ENCODE measurements at places on chromosomes 2 and 18.

GRCh38 chr2:69054431-69054830 is 41.5 kb downstream of the ANTXR1 start:
- DNase-seq = peak; percentile 10

DNA sequence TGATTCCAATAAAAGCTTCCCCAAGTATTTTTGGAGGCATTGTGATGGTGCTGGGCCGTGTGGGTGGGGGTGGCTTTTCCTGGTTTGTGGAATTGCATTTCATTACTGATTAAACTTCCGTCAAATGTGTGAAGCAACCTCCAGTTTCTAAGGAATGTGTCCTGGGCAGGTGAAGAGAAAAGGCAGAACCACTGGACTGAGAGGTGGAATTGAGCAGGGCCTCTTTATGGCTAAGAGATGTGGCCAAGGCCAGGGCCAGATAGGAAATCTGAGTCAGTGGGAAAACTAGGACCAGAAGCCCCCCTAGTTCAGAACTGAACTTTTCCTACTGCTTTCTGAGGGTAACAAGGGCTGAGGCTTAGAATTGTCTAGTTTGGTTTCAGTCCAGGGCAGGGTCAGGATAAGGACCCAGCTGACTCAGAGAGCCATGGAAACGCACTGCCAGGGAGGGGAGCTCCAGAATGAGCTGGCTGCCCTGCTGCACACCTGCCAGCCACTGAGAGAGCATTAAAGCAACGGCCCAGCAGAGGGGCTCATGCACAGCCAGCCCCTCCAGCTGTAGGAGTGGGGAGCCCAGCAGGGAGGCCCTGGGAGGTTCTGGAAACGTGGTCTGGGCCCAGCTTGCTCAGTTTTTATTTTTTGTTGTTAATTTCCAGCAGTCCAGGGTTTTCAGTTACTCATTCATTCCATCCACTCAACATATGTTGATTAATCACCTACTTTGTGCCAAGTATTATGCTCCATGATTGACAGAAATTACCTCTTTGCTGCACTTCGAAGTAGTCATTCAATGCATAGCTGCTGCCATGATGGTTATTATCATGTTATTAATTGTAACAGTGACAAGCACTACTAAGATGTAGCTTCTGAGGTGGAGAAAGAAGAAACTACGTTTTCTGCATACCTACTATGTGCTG is 156.1 kb downstream of the MSH2 start:
- no peak for DNase-seq

DNA sequence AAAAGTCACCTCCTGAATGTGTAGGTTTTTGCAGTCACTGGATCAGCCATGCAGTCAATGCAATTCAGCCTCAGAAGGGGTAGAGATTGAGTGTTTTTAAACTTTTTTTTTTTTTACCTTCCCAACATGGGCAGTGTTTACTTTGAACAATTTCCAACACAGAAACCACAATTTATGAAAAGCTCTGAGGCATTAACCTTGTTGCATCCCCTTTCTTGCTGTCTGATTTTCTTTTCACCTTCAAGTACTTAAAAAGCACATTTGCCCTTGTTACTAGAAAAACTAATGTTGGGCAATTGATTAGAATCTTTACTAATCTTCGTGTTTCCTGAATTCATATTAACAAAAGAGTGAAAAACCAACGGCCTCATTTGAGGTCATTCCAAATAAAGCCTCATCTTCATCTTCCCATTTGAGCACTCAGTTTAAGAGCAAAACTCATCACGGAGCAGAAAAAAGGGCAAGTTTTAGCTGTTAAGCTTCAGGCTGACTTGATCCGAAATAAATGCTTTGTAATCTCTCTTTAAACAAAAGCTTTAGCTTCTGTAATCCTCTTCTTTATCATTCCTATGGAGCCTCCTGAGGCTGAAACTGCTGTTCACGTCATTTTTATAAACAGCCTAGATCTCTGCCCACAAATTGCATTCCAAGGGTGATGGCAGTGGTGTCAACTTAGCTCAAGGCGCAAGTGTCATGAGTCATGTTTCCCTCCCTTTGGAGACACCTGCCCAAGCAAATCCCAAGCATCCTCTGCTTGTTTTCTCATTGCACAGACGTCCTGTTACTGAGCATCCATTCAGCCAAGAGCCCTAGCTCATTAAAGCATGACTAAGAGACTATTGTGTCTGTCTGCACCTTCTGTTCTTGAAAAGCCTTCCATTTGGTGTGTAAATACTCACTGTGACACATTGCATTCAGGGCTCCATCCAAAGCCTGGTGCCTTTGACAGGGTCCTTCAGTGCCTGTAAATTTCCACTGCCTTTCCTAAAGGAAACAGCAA is 107.7 kb downstream of the HNMT start:
- DNase-seq = no peak

GRCh38 chr18:55588870-55589595 is 1.0 kb upstream of the TCF4 start:
- no peak for DNase-seq

GRCh38 chr2:98715812-98716451 is 15.0 kb downstream of the MGAT4A start:
- peak; percentile 17 for DNase-seq

DNA sequence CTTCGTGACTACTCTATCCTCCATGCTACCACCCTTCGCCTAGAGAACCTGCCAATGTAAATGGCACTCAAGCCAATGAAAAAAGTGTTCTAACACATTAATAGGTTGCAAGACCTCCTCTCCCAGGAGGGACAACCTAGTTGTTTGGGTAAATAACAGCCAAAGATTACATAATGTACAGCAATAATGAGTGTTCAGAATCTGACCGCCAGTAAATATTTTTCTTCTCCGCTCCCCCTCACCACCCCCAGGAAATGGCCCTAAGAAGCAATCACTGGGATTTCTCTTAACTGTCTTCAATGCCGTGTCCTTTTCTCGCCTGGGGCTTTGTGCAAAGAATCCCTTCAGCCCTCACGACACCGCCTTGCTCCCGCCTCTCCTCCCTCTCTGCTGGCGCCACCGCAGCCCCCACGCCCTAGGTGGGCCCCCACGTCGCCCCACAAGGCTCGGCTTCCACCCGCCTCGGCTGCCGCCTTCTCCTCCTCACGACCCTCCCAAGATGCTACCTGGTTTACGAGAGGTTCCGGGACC is 458 bp downstream of the HYCC2 start:
- no peak for DNase-seq

DNA sequence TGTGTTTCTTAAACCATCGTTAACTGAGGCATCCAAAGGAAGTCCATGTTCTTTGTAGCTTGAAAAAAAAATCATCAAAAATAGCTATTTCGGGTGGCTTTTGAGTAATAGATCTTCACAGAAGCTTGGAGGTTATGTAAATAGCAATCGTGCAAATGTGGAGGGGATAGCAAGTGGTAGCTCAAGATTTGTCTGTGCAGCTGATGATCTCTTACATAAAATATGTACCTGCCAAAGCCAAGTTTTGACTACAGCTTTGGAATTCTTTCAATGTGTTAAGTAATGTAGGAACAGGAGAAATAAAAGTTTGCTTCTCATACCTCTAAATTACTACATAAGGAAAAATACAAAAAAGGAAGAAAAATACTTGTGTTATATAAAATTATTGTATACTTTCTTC is 1432.0 kb downstream of the DPP10 start:
- DNase-seq = no peak

DNA sequence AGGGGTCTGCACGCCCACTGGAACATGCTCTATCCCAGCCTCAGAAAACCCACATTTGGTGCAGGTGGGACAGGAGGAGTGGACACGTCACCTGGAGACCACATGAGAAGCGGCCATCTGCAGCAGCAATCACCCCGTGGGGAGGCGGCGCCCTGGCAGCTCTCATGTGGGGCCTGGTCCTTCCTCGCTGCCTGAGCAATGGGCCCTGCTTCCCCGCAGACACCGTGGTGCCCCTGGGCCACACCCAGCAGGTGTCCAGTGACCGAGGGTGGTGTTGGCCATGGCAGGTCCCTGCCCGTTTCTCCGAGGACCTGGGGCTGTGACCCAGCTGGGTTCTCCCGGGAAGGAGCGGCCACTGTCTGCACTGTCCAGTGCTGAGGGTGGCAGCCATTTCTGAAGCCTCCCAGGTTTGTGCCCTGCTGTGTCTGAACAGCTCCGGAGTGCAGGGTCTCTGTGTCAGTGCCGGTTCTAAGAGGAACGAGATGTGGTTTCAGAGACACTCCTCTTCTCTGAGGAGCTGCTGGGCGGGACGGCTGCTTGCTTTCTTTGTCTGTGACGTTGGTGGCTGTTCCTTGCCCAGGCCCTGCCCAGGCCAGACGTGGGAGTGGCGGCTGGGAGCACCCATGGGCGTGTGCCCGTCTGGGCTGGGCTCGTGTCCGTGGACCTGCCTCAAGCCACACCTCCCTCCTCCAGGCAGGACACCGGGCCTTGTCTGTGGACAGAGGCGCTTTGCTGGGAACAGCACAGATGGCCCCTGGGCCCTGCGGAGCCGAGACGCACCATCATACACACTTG is 44.8 kb downstream of the NFATC1 start:
- DNase-seq = no peak

DNA sequence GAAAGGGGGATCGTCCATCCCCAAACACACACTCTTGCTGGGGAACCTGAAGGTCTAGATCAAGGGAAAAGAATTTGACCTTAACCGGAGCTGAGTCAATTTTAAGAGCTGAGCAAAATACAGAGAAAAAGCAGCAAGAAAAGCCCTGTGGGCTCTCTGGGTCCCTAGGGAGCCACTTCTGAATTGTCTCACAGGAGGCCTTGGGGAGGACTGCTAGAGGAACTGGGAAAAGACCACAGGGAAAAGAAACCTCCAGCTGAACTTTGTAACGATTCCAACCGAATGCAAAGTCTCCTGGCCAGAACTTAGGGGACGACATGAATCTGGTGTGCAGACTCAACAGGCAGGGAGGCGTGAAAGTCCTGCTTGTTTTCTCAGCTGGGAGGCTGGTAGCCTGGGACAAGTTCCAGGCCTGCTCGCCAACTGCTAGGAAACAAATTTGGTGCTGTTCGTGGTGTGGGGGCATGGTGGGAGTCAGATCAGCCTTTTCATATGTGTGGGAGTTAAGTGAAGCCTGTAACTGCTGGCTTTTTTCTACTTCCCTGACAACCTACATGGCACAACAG is 644.6 kb upstream of the CNTNAP5 start:
- DNase-seq = no peak

DNA sequence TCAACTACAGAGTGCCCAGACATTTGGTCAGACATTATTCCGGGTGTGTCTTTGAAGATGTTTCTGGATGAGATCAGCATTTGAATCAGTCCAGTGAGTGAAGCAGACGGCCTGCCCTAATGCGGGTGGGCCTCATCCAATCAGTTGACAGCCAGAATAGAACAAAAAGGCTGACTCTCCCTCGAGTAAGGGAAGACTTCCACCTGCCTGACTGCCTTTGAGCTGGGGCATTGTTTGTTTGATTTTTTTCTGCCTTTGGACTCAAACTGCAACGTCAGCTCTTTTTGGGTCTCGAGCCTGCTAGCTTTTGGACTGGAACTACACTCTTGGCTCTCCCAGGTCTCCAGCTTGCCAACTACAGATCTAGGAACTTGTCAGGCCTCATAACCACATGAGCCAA is 111.7 kb upstream of the AGAP1 start:
- no peak for DNase-seq

- DNase-seq = no peak
Measured at GRCh38 chr18:8208716-8209115, 400.5 kb upstream of the RAB12 start.

- DNase-seq = no peak
Measured at GRCh38 chr2:142012797-142013196, 118.0 kb downstream of the LRP1B start.

- DNase-seq = peak; percentile 24
Measured at GRCh38 chr2:179440642-179441251, 176.1 kb upstream of the SESTD1 start.

DNA sequence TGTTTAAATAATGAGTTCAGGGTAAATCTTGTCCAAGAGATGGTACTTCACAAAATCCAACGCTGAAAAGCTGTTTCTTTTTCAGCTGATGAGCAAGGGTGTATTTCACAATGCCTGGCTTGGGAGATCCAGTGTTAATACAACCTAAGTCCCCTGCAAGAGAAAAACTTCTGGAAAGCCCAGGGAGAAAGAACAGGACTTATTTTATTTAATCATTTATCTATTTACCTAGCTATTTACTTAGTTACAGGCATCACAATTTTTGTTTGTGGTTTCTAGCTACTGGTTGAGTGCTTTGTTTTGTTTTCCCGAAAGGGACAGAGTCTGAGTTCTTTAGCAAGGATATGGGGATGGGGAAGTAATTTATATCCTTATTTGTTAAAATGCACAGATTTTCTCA is 598.2 kb upstream of the SYT4 start:
- DNase-seq = no peak

GRCh38 chr2:239630618-239631286 is 229.9 kb upstream of the HDAC4 start:
- no peak for DNase-seq

DNA sequence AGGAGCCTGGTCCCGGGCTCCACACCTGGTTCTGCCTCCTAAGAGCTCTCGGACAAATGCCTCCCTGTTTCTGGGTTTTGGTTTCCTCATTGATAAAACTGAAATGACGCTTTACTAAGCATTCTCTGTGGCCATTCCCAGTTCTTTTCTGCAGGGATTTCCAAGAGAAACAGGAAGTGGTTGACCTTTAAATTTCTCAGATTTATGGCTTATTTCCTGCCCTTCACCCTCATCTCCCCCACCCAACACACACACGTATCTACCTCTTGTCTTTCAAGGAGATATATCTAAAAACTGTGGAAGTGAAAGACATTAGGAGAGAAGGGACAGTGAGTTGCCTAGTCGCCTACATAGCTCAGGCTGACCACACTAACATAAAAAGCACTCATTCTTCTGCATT is 53.0 kb downstream of the PIEZO2 start:
- DNase-seq = no peak

DNA sequence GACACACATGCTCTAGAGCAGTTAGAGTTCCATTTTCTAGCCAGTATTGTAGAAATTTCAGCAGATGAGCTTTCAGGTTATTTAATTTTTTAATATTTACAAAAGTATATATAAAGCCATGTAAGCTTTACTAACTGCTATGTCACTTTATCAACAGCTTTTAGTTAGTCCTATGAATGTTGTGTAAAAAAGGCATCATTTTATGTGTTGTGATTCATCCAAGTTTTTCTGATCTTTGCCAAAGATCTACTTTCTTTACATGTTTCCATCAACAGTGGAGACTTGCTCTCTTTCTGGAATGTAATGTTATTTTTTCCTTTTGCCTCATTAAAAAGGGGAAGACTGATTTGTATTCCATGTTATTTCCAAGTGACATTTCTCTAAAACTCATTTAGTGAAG is 125.2 kb upstream of the TFPI start:
- no peak for DNase-seq

- DNase-seq = no peak
Measured at GRCh38 chr2:156673333-156673615, 237.1 kb downstream of the GPD2 start.

- DNase-seq = no peak
Measured at GRCh38 chr2:196233021-196233804, 61.8 kb upstream of the STK17B start.

All from activated CD4-positive, alpha-beta T cell treated with anti-CD3 and anti-CD28 coated beads, Interleukin-2, amount 10 ng/mL, durations not matched to agents 7 days and 5 days (primary cell).